ENCODE measurements at places on chromosomes 2 and 18.
A peak's percentile ranks its signal among the peaks of the same experiment; 100 is the strongest.

DNA sequence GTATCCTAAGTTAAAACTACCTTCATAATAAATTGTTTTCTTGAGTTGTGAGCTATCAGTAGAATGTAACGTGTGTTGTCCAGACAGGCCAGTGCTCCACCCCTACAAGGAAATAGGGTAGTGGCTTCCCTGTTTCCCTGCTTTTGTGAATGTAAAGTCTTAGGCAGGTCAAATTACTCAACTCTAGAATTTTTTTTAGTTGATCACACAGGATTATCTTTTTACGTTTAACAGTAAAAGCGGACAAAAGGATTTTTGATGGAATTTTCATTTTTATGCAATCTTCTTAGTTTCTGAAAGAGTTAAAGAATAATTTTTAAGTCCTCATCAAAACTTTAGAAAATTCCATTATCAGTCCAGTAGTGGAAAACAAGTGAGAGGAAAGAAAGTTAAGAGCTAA is 38.2 kb downstream of the GPD2 start:
- no peak for DNase-seq

DNA sequence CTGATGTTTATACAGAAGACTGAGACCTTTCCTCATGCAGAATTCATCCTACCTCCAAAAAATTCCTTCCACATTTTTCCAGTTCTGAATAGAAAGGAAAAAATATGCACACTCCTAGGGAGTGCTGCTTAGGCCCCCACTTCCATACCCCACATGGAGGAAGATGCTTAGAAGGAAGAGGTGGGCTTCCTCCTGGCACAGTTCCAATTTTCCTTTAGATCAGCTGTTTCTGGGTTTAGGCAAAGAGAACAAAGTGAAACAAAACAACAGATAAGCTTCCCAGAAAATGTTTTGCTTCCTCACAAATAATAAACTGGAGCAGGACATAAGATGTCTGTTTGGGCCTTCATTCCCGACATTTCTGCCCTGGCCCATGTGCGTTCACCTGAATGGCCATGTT is 172.6 kb downstream of the PRPF40A start:
- DNase-seq: peak; percentile 8

DNA sequence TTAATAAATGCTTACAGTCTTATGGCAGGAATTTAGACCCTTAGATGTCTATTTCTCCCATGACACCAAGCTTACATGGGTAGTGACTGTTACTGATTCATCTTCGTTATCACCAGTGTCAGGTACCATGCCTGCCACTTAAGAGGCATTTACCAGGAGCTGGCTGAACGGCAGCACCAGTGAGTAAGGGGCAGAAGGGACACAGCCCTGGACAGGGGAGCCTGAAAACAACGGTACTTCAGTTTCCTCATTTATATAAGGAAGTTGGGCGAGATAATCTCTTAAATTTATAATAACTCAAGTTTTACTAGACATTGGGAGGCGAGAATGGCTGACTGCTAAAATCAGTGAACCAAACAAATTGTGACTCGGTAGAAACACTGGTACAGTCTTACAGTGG is 1.2 kb downstream of the COA5 start:
- peak; percentile 15 for DNase-seq

- peak; percentile 38 for DNase-seq
Measured at GRCh38 chr2:181106789-181107627, 126.6 kb downstream of the UBE2E3 start.
